ENCODE measurements at places on chromosomes 7 and 10.

DNA sequence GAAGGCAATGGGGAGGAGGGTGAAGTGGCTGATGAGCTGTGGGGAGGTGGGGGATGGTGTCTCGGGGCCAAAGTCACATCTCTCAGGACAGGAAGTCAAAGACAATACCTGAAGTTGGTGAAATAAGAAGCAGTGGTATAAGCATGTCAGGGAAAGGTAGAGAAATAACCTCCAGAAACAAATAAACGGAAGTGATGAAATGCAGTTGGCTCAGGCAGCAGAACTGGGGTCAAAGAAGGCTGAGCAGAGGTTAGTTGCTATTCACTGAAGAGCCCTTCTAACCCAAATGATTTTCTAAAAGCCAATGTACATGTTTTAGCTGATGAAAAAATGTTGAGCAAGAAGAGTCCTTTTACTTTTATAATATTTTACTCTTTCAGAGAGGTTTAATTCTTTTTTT lies 78.6 kb upstream of the ADRB1 start:
- no peak for DNase-seq

- no peak for DNase-seq
Observed at GRCh38 chr7:149253665-149254064, 8.3 kb upstream of the ZNF783 start.

DNA sequence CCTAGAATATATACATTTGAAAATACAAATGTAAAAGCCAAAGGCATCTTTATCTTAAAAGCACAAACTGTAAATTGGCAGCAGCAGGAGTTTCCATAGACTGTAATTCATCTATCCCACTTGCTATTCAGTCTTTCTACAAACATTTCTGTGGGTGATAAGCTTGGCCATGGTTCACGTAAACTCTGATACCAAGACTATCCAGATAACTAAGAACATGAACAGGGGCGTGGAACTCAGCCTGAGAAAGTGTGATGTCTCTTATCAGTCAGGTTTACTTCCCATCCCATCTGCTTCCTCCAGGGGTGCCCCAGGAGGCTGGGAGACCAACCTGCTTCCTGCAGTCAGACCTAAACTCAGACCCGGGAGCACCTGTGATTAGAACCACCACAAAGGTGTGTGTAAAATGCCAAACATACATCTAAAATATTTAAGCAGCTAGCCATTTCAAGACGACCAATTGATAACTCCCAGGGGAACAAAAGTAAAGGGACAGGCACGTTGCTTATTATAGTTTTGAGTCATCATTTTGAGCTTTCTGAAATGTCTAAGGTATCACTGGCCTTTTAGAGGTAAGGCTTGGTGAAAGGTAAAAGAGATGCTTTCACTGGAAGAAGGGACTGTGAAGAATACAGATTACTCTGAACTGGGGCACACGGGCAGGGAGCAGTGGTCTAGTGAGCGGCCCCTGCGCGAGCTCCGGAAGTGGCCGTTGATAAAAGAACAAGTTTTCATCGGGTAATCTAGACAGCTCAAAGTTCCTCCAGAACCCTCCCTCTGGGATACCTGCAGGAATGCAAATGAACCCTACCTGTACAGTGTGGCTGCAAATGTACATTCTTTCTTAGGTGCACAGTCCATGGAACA lies 51.5 kb downstream of the RSU1 start:
- DNase-seq = no peak

GRCh38 chr10:74097776-74098175 lies 52.9 kb downstream of the AP3M1 start:
- DNase-seq = no peak

GRCh38 chr10:10156917-10157600 lies 860.6 kb upstream of the CELF2 start:
- DNase-seq = no peak

DNA sequence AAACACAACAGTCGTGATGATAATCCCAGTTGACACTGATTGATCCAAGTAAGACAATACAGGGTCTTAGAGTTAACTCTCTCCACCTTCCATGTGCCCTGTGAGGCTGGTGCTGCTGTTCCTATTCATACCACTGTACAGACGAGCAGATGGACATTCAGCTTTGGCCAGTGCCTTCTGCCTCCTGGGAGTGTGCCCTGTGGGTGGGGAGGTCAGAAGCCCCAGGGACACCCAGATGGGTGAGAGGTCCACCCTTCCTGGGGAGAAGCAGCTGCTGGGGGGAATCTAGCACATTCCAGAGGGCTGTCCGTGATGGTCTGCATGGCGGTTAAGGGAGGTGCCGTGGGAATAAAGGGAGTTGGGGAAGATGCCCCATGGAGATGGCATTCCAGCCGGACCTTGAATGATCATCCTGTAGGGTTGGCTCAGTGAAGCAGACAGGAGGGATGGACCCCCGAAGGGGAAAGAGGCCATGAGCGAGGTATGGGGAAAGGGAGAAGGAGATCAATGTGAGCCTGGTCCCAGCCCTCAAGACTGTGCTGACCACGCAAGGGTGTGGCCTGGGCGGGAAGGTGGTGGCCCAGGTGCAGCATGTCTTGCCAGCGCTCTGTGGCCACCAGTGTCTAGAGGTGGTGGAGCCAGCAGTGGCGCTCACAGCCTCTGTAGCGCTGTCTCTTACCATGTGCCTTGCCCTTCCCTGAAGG lies 74.0 kb downstream of the ADCY1 start:
- DNase-seq = peak; percentile 32

- DNase-seq = no peak
Observed at GRCh38 chr7:130822642-130823041, 88.6 kb upstream of the KLF14 start.

DNA sequence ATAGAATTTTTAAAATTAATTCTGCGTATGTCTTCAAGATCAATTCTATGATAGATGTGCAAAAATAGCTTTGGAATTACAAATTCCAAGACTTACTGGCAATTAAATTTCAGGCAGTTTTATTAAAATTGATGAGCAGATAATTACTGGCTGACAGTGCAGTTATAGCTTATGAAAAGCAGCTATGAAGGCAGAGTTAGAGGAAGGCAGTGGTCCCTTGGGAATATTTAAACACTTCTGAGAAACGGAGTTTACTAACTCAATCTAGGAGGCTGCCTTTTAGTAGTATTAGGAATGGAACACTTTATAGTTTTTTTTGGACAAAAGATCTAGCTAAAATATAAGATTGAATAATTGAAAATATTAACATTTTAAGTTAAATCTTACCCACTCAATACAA lies 70.8 kb downstream of the CFTR start:
- DNase-seq = no peak

GRCh38 chr7:94483843-94484242 lies 25.8 kb upstream of the CASD1 start:
- no peak for DNase-seq
